ENCODE measurements at places on chromosomes 16 and 17.

DNA sequence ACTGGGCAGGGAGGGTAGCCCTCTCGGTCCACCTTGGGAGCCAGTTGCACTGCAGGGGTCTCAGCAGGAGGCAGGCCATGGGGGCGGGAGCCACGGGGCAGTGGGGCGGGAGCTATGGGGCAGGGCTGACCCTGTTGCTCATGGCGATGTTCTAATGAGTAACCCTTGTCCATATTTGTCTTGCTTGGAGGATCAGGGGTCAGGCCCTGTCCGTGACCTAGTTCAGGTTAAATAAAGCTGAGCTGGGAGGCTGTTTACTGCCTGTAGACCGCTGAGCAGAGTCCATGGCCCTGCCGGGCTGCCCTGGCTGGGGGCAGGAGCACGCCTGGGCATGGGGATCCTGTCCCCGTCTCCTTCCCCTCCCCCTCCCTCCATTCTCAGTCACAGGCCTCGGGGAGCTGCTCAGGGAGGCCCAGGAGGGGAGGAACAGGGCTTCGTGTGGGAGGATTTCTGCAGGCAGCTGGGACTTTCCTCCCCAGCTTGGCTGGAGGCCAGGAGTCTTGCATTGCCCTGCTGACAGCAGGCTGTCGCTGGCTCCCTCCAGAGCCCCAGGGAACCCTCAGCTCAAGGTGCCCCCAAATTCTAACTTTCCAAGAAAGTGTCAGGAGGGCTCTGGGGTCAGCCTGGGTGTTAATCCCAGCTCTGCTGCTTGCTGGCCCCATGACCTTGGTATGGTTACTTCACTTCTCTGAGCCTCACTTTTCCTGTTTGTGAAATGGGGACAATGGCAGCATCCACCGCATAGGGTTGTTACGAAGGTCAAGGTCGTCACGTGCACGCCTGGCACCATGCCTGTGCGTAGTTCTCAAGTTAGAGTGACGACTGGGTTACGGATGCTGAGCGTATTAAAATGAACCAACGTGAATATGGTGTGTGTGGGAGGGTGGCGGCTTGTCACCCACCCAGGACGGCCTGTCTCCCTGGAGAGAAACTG lies 6.1 kb upstream of the SERPINF2 start:
- DNase-seq = no peak

DNA sequence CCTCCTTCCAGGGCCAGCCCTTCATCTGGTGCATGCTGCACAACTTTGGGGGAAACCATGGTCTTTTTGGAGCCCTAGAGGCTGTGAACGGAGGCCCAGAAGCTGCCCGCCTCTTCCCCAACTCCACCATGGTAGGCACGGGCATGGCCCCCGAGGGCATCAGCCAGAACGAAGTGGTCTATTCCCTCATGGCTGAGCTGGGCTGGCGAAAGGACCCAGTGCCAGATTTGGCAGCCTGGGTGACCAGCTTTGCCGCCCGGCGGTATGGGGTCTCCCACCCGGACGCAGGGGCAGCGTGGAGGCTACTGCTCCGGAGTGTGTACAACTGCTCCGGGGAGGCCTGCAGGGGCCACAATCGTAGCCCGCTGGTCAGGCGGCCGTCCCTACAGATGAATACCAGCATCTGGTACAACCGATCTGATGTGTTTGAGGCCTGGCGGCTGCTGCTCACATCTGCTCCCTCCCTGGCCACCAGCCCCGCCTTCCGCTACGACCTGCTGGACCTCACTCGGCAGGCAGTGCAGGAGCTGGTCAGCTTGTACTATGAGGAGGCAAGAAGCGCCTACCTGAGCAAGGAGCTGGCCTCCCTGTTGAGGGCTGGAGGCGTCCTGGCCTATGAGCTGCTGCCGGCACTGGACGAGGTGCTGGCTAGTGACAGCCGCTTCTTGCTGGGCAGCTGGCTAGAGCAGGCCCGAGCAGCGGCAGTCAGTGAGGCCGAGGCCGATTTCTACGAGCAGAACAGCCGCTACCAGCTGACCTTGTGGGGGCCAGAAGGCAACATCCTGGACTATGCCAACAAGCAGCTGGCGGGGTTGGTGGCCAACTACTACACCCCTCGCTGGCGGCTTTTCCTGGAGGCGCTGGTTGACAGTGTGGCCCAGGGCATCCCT lies 7.4 kb downstream of the NAGLU start:
- DNase-seq = no peak

DNA sequence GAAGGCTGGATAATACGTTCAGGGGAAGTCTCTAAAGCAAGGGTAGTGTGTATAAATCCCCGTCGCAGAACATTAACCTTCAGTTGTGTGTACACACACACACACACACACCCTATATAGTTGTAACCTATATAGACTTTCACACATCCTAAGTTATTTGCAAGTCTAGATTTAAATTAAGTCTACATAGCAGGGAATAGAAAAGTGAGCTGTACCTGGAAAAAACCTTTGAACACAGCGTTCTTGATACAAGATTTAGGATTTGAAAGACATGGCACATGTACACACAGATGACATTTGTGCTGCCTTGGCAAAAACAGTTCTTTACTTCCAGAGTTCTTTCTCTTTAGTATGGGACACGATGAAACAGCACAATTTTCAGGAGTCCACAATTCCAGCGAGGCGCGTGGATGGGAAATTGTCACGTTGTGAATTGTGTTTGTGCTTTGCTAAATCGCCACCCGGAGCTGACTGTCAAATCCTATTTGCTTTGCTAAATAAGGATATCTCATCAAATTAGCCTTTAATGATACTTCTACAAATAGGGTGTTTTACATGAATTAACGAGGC lies 233.9 kb downstream of the MRTFB start:
- no peak for DNase-seq

- DNase-seq = no peak
Observed at GRCh38 chr16:74734361-74735161, 33.9 kb upstream of the MLKL start.

GRCh38 chr17:80358861-80359260 lies 56.1 kb upstream of the ENDOV start:
- no peak for DNase-seq

GRCh38 chr17:48219617-48220016 lies 112.1 kb downstream of the SNX11 start:
- DNase-seq = no peak

DNA sequence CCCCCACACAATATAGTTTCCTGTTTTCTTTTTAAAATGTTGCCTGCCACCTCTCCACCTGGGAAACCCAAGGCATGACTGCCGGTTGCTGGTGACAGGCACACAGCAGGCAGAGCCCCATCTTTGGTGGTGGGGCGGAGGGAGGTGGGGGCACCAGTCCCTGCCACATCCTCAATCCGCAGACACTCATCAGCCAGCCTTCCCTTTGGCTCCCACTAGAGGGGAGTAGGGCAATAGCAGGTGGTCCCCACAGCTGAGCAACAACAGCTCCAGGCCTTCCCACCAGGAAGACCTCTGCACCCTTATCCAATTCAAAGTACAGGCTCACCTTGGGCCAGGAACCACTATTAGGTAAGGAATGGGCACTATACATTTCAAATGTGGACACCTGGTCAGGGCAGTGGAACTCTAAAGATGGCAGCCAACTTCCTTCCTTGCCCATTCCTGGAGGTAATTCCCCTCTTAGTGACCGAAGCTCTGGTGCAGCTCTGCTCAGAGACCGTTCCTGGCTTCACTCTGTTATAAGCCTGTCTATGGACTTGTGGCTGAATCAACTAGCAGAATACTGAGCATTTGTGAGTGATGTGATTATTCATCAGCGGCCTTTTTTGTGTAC lies 13.9 kb downstream of the RECQL5 start:
- DNase-seq = peak; percentile 65

- DNase-seq = no peak
Observed at GRCh38 chr16:69077251-69077650, 28.2 kb upstream of the HAS3 start.

DNA sequence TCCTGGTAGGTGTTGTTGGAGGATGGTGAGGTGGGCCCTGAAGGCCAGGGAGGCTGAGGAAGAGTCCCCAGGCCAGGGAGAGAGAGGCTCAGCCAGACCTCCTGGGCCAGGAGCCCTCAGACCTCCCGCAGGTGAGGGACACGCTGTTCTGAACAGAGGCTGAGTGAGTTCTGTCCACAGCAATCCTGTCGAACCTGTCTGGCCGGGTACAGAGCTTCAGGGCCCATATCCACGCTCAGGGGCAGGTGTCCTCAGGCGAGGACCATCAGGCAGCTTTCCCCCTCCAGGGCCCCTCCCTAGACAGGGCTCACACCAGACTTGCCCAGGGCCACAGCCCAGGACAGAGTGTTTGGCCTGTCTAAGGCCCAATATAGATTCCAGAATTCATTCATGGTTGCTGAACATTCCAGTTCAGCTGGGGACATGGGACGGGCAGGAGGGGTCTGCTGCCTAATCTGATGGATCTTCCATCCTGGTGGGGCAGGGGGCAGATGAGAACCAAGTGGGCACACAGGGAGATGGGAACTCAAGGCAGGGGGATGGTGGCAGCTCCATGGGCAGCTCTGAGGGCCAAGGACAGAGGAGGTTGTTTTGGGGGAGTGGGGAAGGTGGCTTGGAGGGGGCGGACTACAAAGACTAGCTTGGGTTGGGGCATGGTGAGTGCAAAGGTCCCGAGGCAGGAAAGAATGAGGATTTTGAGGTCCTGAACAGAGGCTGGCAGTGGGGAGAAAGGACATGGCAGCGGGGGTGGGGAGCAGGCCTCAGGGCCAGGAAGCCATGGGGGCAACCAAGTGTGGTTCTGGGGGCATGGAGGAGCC lies 23.4 kb upstream of the MPRIP start:
- DNase-seq = no peak

DNA sequence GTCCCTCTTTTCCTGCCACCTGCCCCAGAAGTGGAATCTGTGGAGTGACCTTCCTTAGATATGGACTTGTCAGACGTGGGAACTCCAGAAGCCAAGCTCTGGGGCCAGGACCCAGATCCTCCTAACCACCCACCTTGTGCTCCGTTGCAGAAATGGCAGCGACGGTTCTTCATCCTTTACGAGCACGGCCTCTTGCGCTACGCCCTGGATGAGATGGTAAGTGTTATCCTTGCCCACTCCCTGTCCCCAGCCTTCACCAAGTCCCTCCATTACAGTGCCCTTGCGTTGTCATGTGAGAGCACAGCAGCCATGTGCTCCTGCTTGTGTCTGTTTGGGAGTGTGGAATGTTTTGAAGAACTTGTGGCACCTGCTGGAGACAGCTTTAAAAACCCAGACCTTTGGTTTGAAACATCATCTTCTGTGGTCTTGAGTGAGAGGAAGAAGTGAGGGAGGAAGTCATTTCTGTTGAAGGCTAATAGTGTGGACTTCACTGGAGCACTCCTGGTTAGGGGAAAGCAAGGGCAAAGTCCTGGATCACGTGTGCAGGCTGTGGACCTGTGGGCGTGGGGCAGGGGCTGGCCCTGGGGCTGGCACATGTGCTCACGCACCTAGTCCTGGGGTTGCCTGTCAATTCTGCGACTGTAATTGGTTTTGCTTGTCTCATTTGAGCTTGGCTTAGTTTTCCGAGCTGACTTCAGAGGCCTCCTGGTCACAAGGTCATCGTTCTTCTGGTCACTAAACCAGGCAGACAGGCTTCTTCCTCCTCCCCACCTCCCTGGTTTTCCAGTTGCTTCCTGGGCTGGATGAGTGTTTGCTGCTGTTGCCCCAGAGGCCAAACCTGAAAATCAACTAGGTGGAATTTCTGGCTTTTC lies 35.8 kb downstream of the MPRIP start:
- DNase-seq = no peak

GRCh38 chr16:54245788-54246453 lies 40.7 kb downstream of the IRX3 start:
- peak; percentile 35 for DNase-seq

DNA sequence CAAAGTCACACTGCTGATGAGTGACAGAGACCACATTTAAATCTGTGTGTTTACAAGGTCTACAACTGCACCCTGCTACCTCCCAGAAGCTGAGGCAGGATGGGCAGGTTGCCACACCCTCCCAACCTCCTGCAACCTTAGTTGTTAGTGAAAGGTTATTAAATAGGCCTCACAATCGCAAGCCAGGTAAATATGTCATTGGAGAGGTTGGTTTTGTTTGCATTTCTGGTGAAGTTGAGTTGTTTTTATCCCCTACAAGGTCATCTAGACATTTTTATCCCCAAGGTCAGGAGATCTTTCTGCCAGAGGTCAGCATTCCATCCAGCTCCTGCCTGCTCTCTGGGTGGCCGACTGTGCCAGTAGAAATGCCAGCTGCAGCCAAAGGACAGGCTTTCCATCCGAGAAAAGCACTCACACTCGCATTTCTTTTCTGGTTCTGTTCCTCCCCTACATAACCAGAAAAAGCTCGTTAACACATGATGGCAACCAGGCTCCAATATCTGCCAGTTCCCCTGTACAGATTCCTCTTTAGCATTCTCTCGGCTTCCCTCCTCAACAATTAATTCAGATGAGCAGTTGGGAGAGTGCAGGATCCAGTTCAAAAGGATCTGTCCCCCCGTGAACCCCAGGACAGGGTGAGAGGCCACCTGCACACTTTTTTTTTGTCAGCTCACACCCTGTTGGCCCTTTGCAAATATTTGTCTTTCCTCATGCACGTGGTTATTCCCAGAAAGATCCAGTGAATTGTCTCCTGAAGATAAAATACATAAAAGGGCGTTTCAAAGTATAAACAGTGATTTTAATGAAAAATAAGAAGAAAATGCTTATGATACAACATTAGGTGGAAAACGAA lies 562.8 kb downstream of the MAF start:
- DNase-seq = no peak

GRCh38 chr16:88337021-88337420 lies 45.7 kb upstream of the ZNF469 start:
- DNase-seq = no peak

- DNase-seq = no peak
Observed at GRCh38 chr16:46638947-46639925, 18.1 kb upstream of the SHCBP1 start.

GRCh38 chr16:13883276-13883675 lies 36.7 kb upstream of the ERCC4 start:
- DNase-seq = no peak

GRCh38 chr17:75269844-75270217 lies 1.2 kb downstream of the MIF4GD start:
- DNase-seq = no peak

DNA sequence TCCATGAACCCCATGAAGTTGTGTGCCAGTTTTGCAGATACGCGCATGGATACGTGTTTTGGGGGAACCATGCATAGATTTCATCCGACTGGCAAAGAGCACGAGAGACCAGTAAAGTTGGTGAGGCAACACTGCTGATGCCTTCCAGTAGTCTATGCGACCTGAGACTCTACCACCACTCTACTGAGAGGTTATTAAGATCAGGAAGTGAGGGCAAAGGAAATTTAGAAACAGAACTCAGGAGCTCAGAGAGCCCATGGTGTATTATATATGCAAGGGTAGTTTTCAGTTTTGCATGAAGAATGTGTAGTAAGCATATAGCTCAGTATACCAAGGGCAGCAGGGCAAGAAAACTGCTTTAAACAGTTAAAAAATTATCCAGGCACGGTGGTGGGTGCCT lies 4.2 kb downstream of the SLX4 start:
- DNase-seq = no peak

- no peak for DNase-seq
Observed at GRCh38 chr16:68590201-68590994, 51.3 kb downstream of the ZFP90 start.
